Hematopoietic multipotent progenitor cell treated with erythropoietin and hydrocortisone succinate and interleukin-3 and kit ligand, for 6 days (in vitro differentiated cells): ENCODE measurements at places on chromosomes 2 and 18.

DNA sequence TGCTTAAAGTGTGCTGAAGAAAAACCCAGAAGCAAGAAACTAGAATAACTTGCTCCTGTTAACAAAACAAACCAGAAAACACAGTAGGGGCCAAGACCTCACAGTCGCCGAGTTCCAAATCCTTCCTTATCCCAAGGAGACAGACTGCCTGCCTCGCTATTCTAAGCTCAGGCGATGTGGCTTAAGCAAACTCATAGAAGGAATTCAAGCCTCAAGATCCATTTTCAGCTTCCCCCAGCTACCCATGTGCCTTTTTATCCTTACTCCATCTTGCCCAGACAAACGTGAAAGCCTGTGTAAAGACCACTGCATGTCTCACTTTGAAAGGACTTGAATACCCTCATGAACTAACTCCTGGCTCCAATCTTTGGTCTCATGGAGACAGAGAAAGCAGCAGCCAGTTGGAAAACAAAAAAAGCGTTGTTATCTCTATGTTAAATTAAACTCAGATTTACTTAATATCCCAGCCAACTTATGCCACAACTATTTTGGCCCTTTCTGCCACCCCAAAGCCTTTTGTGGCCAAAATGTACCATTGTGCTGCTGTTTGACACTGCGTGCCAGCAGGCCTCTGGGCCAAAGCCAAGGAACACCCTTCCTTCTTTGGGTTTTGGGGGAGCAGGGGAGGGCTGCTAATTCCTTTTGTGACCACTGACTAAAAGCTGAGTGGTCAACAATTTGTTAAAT is 123.2 kb upstream of the FZD5 start:
- no peak for DNase-seq

- DNase-seq = no peak
Observed at GRCh38 chr2:20222769-20223406, 2.0 kb downstream of the SDC1 start.

GRCh38 chr2:100747996-100748615 is 71.8 kb upstream of the NPAS2 start:
- no peak for DNase-seq

GRCh38 chr2:8966123-8966908 is 37.2 kb downstream of the MBOAT2 start:
- peak; percentile 71 for DNase-seq

- no peak for DNase-seq
Observed at GRCh38 chr2:47534179-47534919, 131.4 kb downstream of the MSH2 start.

GRCh38 chr18:74204526-74205152 is 56.3 kb downstream of the TIMM21 start:
- no peak for DNase-seq

GRCh38 chr18:9943311-9943710 is 29.5 kb downstream of the VAPA start:
- DNase-seq = no peak

- DNase-seq = peak; percentile 48
Observed at GRCh38 chr2:206993964-206994363, 54.6 kb downstream of the CPO start.

GRCh38 chr18:68833756-68834155 is 35.9 kb downstream of the CCDC102B start:
- DNase-seq = no peak

- DNase-seq = no peak
Observed at GRCh38 chr2:190853531-190854383, 26.9 kb upstream of the GLS start.

DNA sequence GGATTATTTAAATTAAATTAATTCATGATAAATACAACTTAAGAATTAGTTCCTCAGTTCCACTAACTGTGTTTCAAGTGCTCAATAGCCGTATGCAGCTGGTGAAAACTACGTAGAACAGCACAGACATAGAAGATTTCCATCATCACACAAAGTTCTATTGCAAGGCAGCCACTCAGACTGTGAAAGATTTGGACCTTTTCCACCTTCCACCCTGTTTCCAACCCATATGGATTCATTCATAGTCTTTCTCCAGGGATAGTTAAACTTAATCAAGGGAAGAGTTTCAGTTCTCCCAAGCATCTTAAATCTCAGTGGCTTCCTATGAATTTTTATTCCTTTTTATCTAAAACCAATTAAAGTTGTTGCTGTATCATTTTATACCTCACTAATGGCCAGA is 2030.8 kb downstream of the SUCLG1 start:
- DNase-seq = no peak

GRCh38 chr2:221377066-221377465 is 195.0 kb downstream of the EPHA4 start:
- DNase-seq = no peak

- DNase-seq = no peak
Observed at GRCh38 chr2:141021611-141022010, 1109.2 kb downstream of the LRP1B start.

DNA sequence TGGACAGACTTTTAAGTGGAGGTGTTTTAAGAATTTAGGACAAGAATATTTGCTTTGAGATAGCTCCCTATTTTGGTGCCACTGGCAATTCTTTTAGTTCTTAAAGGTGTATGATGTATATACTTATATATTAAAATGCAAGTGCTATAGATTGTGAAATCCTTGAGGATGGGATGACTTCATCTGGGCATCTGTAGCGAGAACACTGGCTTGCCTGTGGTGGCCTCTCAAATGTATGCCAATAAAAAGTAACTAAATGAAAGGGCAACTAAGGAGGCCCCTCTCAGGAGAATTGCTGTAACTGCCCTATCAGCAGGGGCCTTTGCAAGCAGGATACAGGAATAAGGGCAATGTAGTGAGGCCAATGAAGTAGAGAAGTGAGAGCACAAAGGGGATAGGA is 2.6 kb upstream of the THUMPD2 start:
- no peak for DNase-seq

GRCh38 chr2:11228692-11229091 is 73.4 kb downstream of the SLC66A3 start:
- peak; percentile 86 for DNase-seq

- DNase-seq = no peak
Observed at GRCh38 chr18:51643483-51643882, 446.0 kb upstream of the MEX3C start.

- no peak for DNase-seq
Observed at GRCh38 chr2:127034883-127035611, 71.9 kb downstream of the BIN1 start.

DNA sequence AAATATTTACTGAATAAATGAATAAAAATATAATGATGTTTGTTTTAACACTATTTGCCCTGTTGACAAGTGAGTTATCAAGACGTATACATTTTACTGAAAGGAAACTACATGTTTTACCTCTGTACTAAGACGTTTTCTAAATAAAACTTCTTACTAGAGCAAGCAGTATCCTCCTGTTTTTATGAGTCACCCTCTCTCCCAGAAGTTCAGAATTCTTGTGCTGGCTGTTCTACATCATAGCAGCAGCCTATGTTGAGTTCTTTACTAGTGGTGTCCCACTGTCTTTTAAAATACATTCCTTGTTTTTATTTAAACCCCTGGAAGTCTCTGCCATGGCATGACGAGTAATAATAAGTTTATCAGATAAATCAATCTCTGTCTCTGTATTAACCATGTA is 297.4 kb downstream of the CALCRL start:
- DNase-seq = no peak

DNA sequence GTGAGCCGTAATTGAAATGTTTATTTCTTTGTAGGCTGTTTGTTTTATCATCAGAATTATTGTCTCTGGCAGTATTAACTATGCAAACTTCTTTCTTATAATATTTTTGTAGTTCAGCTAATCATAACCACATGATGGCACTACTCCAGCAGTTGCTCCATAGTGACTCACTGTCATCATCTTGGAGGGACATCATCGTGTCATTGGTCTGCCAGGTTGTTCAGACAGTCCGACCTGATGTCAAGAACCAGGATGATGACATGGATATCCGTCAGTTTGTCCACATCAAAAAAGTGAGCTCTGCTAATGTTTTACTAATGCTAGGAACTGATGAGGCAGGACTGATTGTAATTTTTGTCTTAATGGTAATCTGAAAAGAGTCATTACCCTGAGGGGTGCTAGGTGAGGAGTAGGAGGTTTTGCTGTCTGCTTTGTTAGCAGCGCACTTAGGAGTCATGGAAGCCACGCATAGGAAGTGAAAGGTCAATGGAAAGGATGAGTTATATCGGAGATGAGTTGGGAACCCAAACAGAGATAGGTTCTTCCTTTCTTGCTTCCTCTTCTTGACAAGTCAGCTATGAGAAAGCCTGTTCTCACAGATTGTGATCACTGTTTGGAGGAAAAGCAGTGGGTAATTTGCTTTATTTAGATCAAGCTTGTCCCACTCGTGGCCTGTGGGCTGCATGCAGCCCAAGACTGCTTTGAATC is 49.2 kb downstream of the PIKFYVE start:
- DNase-seq = peak; percentile 21

GRCh38 chr2:28389399-28390240 is 3.0 kb upstream of the FOSL2 start:
- DNase-seq = no peak

DNA sequence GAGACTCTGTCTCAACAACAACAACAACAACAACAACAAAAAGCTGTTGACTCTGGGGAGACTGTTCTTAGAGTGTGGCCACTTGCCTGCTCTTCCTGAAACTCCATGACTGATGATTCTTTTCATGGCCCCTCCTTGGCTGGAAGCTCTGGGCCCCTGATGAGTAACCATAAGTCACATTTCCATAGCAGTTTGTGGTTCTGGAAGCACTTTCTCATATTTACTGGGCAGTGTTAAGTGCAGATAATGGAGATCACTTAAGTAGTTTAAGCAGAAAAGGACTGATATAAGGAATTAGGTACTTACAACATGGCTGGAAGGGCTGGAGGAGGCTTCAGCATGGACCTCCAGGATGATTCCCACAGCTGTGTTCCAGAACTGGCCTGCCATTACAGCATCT is 147.3 kb upstream of the DLX2 start:
- DNase-seq = no peak

GRCh38 chr2:240428245-240428644 is 7.2 kb upstream of the GPC1 start:
- DNase-seq = no peak

GRCh38 chr2:3730646-3731045 is 27.3 kb downstream of the DCDC2C start:
- no peak for DNase-seq

DNA sequence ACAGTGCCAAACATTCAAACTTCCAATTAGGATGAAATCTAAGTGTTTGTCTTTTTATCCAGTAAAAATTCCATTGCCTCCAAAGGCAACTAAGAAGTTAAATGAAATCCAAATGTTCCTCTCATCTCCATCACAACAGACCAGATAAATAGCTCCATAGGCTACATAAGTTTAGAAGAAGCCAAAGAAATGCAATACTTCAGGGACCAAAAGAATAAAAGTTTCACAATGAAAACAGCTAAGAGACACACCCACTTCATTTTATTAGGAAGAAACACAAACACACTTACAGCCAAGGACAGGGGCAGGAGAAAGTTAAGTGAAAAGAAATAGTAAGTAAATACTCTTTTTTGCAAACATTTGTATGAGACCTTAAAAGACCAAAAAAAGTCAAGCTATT is 88.5 kb upstream of the CCDC150 start:
- no peak for DNase-seq
